Hematopoietic multipotent progenitor cell treated with erythropoietin and hydrocortisone succinate and interleukin-3 and kit ligand, for 4 days (in vitro differentiated cells): ENCODE measurements at places on chromosomes 3 and 15.
A peak's percentile ranks its signal among the peaks of the same experiment; 100 is the strongest.

GRCh38 chr3:106209482-106209881, 340.7 kb upstream of the CBLB start:
- no peak for DNase-seq

- DNase-seq: no peak
Observed at GRCh38 chr3:162842549-162843216, 1346.1 kb downstream of the OTOL1 start.

DNA sequence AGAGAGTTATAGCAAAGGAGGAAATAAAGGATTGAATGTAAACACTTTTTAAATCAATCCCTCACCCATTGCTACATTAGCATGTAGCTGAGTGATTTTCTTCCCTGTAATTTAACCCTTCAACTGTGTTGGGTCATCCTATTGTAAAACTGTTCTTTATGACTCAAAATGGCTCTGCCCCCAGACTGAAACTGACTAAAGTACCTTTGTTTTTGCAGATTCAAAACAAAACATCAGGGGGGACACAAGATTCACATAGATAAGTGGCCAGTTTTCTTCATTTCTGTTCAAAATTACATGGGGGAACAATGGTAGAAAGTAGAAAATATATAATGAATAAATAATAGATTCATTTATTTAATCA, 268.4 kb downstream of the IGSF11 start:
- no peak for DNase-seq

- peak; percentile 61 for DNase-seq
Observed at GRCh38 chr3:117603097-117603496, 893.5 kb downstream of the TUSC7 start.

DNA sequence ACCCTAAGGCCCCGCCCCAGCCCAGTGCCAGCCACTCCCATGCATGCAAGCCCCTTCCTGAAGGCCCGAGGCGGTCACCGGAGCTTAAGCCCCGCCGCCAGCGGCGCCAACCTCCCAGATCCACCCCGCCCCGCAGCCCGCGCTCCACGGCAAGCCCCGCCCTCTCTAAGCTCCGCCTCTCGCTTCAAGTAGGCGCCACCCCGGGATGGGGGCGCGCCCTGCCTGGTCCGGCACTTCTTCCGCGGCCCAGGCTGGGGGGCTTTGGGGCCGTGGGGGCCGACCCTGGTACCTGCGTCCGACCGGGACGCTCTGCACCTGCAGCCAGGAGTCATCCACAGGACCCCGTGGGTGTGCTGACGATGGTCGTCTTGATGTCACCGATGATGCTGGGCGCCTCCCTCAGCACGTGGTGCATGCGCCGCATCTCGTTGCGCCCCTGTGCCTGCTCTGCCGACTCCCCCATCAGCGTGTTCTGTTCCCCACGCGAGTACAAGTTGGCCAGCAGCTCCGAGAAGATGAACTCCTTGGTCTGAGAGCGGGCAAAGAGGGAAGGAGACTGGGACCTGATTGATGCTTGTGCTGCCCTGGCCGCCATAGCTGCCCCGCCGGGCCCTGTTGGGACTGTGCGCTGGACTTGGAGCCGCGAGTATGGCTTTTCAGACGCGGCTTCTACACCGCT, 26.1 kb upstream of the CSPG4 start:
- DNase-seq: peak; percentile 98

DNA sequence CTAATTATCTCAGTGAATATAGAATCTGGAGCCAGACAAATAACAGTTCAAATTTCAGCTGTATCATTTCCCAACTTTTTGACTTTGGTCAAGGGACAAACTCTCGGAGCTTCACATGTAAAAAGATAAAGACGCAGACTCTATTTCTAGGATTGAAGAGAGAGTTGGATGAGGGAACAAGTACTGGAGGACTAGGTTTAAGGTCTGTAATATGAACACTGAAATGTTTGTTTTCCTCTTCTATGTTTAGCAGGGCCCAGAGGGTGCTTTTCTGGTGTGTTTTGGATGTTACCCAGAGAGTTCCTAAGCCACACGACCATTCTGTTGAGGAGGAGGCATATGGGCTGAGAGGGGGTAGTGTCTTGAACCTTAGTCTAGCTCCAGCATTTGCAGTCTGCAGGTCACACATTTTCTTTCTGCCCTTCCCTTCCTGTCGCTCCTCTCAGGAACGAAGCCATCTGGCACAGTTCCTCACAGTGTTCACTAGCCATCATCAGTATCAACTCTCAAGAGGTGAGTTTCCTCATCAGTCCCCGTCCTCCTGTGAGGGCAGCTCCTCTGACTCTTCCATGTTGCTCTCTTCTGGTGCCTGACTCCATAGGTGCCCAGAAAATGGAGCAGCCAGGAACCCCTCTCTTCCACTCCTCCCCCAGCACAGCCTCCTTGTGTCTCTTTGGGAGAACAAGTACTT, 250.1 kb downstream of the SQOR start:
- DNase-seq: no peak

DNA sequence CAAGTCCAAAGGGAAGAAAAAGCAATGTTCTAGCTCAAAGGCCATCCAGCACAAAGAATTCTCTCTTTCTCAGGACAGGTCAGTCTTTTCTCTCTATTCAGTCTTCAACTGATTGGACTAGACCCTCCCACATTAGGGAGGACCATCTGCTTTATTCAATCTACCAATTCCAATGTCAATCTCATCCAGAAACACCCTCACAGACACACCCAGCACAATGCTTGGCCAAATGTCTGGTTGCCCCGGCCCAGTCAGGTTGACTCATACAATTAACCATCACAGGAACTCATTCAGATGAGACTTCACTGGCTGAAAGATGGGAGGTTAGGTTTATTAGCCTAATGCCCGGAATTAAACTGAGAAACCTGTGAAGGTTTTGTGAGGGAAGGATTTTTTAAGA, 32.4 kb downstream of the ACAN start:
- DNase-seq: no peak

- no peak for DNase-seq
Observed at GRCh38 chr3:78986416-78987101, 781.2 kb downstream of the ROBO1 start.

GRCh38 chr3:136728473-136728872, 23.7 kb downstream of the STAG1 start:
- no peak for DNase-seq

DNA sequence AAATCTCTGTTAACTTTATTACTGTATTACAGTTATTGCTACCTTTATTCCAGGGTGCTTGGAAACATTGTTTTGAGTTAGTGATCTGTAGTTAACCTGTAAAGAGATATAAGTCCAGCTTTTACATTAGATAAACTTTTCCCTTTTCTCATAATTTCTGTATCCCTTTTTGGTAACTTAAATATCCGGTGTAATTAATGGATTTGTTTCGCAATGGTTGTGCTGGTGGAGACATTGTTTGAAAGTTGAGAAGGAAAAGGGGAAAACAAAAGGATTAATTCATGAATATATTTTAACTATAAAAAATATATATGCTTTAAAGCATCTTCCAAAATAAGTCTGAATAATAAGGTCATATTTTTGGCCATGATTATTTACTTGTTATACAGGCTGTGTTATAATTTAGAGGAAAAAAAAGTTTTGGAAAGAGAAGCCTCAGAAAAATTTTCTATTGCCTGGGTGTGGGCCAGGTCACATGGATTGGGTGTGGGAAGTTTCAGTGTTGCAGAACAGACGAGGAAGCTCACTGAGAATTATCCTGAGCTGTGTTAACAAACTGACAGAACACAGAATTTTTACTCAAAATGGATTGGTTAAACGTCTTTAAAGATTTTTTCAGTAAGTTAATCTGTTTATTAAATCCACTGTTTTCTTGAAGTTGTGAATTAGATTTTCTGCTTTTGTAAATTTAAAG, 27.7 kb upstream of the IL20RB start:
- peak; percentile 36 for DNase-seq

- DNase-seq: no peak
Observed at GRCh38 chr3:99674086-99674789, 35.8 kb downstream of the COL8A1 start.

GRCh38 chr15:44535523-44536301, 1.2 kb upstream of the EIF3J start:
- DNase-seq: peak; percentile 52

- DNase-seq: no peak
Observed at GRCh38 chr15:64412216-64412615, 24.6 kb downstream of the TRIP4 start.

- peak; percentile 47 for DNase-seq
Observed at GRCh38 chr15:73992594-73992898, 451 bp upstream of the STOML1 start.

GRCh38 chr3:172134352-172134751, 95.0 kb downstream of the FNDC3B start:
- peak; percentile 41 for DNase-seq

DNA sequence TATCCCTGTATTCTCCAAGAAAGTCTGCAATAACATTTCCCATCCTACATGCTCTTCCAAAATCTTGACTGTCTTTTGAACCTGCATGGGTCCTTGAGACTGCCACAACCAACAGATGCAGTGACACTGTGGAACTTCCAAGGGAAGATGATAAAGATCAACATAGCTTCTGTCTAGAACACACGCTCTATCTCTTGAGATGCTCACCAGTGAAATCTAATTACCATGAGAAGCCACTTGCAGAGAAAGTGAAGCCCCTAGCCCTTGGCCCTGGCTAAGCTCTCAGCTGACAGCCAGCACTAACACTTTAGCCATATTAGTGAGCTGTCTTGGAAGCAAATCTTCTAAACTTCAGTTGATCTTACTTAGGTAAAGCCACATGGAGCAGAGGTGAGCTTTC, 36.6 kb downstream of the EOMES start:
- DNase-seq: no peak

- DNase-seq: peak; percentile 14
Observed at GRCh38 chr15:57509965-57510364, 81.7 kb upstream of the MYZAP start.

- peak; percentile 14 for DNase-seq
Observed at GRCh38 chr3:184110316-184110725, 13.5 kb downstream of the HTR3E start.

DNA sequence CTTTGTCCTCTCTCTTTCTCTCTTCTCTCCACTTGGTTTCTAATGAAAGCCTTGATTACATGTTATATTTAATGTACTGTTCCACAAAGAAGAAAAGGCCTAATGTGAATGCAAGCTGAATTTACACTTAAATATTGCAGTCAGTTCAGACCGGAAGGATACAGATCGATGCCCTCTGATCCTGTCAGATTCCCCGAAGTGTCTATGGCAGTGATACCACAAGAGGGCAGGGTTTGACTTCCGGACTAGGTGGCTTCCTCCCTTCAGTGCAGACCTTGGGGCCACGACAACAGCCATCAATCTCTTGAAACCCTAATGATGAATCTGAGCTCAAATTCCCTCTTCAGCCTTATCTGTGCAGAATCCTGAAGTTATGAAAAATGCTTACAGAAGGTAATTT, 29.5 kb downstream of the AGTR1 start:
- peak; percentile 88 for DNase-seq

GRCh38 chr3:151383956-151384355, 597 bp downstream of the P2RY12 start:
- DNase-seq: no peak

- DNase-seq: peak; percentile 35
Observed at GRCh38 chr15:92050220-92050898, 196.9 kb downstream of the SLCO3A1 start.

- no peak for DNase-seq
Observed at GRCh38 chr3:41288785-41289184, 89.5 kb downstream of the CTNNB1 start.

GRCh38 chr3:43971486-43971885, 270.2 kb upstream of the TOPAZ1 start:
- DNase-seq: no peak

DNA sequence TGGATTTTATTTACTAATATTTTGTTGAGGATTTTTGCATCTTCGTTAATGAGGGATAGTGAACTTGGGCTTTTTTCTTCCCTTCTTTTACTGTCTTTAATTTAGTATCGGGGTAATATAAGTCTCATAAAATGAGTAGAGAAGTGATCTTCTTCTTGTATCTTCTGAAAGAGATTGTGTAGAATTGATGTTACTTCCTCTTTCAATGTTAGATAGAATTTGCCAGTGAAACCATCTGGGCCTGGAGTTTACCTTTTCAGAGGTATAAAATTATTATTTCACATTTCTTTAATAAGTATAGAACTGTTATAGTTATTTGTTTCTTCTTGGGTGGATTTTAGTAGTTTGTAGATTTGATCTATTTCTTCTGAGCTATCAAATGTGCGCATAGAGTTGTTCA, 7.8 kb downstream of the HESX1 start:
- DNase-seq: no peak

DNA sequence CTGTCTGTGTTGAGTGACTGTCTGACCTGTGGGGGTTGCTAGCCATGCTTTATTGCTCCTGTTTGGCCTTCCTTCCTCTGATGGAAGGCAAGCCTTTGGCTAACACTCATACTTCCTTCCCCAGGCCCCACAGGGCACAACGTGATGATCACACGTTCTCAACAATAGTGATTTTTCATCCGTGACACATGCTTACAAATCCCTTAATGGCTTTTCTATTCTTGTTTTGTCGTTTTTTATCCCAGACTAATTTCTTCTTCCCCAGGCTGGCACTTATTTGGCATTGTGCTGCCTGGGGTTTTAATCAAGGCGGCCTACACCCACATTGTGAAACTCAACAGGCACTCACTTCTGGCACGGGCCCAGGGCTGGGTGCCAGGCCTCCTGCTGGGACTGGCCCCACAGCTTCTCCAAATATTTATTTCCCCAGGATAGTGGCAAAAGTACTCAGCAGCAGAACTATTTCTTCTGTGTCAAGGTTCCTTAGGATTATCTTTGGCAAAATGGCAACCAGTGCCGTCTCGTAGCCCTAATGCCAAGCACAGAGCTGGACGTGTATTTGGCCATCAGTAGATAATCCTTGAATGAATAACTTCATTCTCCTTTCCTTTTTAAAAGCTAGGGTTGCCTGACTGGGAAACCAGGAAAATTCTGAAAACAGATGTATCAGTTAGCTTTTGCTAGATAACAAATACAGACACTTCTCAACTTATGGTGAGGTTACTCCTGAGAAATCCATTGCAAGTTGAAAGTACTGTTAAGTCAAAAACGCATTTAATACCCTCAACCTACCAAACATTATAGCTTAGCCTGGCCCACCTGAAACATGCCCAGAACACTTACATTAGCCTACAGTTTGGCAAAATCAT, 30.6 kb downstream of the CMTM7 start:
- DNase-seq: peak; percentile 68

GRCh38 chr3:59526999-59527398, 477.2 kb upstream of the CFAP20DC start:
- no peak for DNase-seq

- peak; percentile 69 for DNase-seq
Observed at GRCh38 chr15:50815958-50816590, 50.6 kb upstream of the SPPL2A start.

GRCh38 chr3:131349946-131350347, 31.6 kb upstream of the NUDT16 start:
- DNase-seq: no peak
